ENCODE measurements at places on chromosomes 6 and 20.

DNA sequence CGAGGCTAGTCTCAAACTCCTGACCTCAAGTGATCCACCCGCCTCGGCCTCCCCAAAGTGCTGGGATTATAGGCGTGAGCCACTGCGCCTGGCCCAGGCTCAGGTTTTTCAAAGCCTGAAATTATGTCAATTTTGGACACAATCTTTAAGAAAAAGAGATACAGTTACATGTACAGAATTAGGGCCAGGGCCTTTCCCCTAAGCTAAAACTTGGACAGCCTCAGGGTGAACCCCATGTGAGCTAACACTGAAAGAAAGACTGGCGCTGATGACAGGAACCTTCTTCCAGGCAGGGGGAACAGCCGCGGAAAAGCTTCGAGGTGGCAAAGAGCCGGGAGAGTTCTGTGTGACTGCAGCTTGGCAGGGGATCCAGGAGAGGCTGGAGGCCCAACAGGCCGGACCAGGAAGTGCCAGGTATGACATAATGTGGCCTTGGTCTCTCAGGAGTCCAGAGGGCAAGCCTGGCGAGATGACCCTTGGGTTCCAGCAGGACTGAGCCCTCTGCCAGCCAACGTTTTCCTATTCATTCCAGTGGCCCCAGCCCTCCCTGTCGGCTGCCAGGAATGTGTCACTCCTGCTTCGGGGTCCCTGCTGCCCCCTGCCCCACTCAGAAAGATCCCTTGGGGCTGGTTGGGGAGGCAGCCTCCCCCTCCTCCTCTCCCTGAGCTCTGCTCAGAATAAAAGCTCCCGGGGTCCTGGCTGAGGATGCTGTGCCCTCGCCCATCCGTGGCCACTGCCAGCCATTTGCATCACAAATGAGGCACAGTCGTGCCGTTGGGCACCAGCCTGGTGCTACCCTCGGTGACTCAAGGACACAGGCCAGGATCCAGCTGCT, 37.3 kb downstream of the RBM38 start:
- DNase-seq = no peak

DNA sequence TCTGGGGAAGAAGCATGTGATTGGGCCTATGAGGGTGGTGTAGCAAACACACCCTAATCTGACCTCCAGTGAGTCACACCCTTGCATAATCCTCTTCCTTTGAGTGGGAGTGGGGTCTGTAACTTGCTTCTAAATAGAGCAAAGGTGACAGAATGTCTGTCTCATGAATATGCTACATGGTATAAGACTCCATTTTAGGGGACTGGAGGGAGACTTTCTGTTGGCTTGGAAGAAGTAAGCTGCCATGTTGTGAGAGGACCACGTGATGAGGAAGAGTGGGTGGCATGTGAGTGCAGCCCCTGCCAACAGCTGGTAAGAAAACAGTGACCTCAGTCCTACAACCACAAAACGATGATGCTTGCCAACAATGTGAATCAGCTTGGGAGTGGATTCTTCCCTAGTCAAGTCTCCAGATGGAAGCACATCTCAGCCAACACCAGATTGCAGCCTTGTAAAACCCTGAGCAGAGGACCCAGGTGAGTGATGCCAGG, 3.7 kb downstream of the AK9 start:
- no peak for DNase-seq

DNA sequence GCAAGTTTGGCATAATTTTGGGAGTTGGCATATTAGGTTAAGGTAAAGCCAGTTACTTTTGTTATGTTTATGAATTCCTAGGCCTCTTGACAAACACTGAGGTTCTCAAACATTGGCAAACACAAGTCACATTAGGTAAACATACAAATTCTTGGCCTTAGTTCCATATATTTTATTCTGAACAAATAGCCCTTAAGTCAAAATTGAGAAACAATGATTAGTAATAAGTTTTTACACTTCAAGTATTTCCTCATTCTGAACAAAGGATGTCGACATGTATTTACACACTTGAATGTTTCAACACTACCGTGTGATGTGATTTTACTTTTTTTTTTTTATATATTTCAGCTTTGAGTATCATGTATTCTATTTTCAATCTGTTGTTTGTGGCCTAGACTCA, 3.8 kb upstream of the ECHDC1 start:
- DNase-seq = no peak

DNA sequence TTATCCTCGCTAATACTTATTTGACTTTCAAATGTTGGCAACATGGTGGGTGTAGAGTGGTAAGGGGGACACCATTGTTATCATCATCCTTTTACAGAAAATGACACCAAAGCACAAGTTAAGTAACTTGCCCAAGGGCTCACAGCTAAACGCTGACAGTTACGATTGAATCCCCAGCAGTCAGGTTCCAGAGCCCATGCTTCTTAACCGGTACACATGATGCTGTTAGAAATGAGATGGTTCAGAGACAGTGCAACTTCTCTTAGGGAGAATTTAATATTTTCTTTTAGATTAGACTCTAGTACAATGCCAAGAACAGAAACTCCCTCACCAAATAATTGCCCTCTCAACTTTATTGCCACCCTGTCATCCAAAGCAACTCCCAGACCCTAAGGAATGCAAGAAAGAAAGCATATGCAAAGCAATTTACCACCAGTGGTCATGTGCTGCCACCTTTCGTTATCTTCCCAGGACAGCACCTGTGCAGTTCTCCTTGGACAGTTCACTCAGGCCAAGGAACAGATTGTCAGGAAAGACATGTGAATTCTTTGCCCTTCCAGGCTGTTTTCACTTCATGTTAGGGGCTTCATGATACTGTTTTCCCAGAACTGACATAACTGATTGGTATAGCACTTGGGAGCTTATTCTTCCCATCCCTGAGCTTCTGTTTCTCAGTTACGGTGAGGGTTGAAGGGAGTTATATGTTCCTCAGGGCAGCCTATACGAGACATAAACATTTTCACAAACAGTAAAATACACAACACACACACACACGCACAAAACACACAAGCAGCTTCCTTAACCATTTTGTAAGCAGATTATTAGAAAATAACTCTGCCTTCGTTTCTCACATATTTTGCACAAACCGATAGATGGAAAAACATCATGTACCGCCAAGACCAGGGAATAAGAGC, 5.1 kb downstream of the HLA-DMA start:
- DNase-seq = no peak

DNA sequence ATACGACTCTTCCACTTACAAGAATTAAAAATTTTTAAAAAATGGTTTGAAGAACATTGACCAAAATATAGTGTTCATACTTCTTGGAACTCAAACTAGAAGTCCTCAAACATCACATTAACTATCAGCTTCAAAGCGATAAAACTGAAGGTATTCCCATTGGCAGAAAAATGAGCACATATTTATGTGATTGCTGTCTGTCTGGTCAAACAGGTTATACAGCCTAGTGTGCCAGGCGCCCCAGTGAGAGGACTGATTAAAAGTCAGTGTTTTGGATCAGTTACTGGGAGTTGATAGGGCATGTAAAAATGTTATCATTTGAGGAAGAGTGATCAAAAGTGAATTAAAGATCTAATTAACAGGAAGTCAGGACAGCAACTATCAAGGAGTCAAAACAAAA, 738.8 kb downstream of the HDGFL1 start:
- no peak for DNase-seq

DNA sequence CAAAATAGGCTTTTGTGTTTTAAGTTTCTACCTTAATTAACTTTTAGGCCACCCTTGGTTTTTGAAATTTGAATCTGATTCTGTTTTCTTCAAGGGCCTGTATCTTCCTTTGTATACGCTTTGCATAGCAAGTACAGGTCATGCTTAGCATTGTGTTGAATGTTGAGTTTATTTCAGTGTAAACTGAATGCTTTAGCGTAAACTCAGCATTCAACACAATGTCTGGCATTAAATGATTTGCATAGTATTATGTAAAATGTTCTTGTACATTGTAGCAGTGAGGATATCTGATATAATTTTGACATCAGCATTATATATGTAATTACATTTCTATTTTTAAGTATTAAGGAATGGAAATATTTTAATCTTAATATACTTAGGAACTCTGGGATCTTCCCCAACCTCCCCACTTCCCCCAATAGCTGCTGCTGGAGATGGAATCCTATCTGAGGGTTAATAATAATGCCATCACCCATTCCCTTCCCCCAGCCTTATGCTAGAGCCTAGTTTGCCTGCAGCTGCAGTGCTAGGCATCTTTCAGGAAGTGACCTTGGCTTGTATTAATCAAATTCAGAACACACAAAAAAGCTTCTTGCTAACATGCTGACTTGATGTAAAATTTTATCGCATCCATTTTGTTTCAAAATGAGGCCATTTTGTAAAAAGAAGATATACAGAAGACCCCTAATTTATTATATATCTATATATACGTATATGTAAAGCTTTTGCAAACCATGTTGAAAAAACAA, 73.1 kb downstream of the NCOA3 start:
- no peak for DNase-seq

Data from stimulated activated CD4-positive, alpha-beta T cell treated with anti-CD3 and anti-CD28 coated beads, TNF-alpha, amount 100 ng/mL, for 24 hours (primary cell).